ENCODE measurements at places on chromosomes 4 and X.

DNA sequence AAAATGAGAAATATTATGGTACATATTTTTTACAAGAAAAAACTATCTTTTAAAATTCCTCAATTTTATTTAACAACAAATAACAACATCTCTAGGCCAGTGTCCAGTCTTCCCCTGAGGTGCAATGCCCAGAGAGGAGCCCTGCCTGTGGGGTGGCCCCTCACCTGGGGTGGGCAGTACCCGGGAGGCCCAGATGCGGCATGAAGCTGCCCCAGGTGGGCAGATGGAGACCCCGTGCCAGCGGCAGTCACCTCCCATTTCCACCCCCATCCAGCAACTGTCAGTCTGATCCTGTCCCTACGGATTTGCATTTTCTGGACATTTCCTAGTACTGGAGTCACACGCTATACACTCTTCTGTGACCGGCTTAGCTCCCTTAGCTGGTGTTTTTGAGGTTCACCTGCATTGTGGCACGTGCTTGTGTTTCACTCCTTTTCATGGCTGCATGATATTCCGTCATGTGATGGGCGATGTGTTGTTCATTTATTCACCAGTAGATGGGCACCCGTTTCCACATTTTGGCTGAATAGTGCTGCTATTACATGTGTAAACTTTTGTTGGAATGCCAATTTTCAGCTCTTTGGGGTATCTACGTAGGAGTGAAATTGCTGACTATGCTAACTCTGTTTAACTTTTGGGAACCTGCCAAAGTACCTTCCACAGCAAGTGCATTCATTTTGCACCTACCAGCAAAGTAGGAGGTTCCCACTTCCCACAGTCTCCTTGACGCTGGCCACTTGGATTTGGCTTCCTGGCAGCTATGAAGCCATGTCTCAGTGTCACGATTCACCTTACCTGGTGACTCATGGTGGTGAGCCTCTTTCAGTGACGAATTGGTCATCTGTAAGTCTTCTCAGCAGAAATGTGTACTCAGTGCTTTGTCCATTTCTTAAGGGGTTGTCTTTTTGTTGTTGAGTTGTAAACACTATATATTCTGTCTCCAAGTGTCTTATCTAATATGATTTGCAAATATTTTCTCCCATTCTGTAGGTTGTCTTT is 11.7 kb upstream of the MAEA start:
- DNase-seq, result peak; percentile 63

DNA sequence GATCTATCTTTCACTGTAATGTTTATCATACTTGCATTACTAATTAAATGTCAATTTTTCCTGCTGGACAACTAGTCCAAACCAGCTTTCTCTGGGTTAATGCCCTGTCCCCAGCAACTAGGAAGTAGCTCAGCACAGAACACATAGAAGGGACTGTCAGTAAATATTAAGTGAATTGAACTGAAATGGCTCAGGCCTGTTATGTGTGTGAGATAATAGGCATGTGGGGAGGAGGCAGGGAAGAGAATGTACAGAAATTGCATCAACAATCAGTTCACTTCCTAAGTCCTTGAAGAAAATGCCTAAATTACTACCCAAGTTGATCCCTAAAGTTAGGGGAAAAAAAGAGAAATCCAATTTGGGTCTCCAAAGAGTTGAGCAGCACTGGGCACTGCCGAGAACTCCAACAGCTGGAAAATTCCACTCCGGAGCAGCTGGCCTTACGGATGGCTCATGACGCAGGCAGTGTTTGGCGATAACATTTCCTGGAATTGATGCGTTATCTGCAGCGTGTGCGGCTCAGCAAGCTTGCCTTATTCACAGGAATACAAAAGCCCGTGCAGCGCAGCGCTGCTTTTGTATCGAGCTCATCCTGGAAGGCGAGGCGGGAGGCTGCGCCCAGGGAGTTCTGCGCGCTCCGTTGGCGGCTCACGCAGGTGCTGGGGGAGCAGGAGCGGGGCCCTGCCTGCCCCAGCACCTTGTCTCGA is 297.3 kb upstream of the LCORL start:
- no peak for DNase-seq

GRCh38 chrX:134683351-134684005 is 25.2 kb upstream of the PLAC1 start:
- no peak for DNase-seq

- no peak for DNase-seq
Measured at GRCh38 chr4:37674439-37674838, 11.7 kb downstream of the RELL1 start.

DNA sequence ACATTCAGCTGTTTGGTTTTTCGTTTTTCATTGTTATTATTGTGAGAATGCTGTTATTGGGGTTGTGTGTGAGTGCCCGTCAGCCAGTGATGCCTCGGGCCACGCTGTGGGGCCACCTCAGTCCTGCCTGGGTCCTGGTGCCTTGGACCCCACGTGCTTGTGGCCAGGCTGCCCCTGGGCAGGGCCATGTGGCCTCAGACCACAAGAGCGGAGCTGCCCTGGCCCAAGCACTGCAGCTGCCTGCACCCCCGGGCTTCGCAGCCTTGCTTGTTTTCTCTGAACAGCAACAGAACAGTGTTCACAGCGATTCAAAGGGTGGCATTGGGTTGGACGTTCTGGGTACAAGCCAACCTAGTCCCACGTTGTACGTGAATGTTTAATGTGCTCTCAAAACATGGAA is 56.9 kb downstream of the CPLX1 start:
- no peak for DNase-seq

GRCh38 chr4:1171311-1172227 is 814 bp downstream of the SPON2 start:
- no peak for DNase-seq

DNA sequence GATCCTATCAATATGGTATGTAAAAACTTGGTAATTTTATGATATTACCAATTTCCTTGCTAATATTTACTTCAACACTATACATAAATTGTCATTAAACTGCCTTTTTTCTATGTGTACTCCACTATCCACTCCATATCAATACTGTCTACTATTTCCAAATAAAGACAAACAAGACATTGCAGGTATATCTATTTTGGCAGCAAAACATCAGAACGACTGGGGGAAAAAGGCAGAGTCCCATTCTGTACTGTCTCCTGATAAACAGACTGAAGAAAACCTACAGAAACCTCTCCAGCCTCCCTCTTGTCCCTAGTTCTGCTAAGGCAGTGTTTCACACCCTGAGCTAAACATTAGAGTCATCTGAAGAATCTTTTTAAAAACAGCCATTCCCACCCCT is 96.6 kb downstream of the ATRX start:
- DNase-seq, result no peak
